ENCODE measurements at places on chromosomes 6 and 20.

GRCh38 chr6:118306392-118307238 is 241.5 kb upstream of the PLN start:
- no peak for DNase-seq

DNA sequence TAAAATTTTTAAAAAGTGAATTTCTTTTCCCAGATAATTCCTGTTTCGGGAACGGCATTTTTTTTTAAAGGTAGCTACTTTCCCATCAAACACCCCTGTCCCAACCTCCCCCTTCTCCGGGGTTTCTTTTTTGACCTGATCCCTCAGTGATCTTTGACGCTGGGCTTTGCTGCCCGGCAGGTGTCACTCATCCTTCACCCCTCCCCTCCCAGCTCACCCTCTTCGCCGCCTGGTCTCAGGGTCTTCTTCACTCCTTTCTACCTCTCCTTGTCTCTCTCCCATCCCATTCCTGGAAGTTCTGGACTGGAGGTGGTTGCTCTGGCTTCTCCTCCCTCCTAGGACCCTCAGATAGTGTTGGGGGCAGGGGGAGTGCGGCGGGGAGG is 329 bp upstream of the GPR6 start:
- no peak for DNase-seq

GRCh38 chr6:42331019-42331418 is 113.4 kb upstream of the MRPS10 start:
- DNase-seq: no peak

GRCh38 chr20:52011093-52011492 is 180.5 kb downstream of the ZFP64 start:
- no peak for DNase-seq

DNA sequence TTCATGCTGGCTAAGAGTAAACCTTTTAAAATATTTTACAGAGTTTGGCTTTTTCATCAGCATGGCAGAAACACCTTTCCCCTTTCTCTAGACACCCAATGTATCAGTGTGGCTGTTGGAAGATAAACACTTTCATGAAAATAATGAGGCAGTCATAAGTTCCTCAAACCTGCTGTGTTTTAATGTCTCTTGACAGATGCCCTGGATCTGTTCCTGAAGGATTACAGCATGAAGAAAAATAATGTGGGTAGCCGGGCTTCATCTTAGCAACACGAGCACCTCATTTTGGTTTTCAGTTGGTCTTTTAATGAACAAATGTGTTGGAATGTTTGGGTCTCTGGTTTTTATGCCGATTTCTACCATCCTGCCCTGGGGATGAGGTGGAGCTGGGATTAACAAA is 45.5 kb upstream of the UNC93A start:
- no peak for DNase-seq

GRCh38 chr6:30679765-30680535 is 6.5 kb downstream of the PPP1R18 start:
- no peak for DNase-seq

GRCh38 chr6:2823104-2823850 is 18.4 kb downstream of the SERPINB1 start:
- DNase-seq: no peak

DNA sequence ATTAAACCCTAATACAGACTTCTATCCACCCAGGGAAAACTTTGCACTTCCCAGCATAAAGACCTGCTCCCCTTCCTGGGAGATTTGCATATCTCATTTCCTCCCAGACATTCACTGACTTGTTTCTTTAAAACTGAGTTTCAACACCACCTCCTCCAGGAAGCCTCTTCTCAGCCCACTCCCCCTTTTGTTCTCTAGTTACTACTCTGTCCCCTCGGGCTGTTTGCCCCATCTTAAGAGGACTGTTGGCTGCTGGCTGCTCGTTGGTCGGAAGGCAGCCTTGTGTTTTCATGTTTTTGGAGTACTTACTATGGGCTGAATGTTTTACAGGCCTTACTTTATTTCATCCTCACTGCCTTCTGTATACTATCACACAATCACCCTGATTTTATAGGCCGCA is 6.6 kb downstream of the ARHGAP40 start:
- no peak for DNase-seq

- DNase-seq: no peak
Observed at GRCh38 chr6:5090603-5091002, 5.5 kb downstream of the PPP1R3G start.

DNA sequence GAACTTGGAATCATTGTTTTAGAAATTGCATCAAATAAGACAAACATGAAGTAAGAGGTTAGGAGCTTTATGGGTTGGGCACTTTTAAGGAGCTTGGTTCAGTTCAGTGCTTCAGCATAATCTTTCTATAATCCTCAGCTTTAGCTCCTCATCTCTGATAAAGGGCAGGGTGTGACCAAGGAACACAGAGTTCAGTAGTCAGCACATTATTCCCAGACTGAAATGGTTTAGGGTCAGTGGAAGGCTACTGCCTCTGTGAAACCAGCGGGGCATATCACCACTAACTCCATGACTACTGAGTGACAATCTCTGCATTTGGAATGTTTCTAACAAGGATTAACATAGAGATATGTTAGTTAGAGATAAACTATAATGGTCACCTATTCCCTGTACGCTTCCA is 36.9 kb downstream of the CRYBG1 start:
- no peak for DNase-seq

DNA sequence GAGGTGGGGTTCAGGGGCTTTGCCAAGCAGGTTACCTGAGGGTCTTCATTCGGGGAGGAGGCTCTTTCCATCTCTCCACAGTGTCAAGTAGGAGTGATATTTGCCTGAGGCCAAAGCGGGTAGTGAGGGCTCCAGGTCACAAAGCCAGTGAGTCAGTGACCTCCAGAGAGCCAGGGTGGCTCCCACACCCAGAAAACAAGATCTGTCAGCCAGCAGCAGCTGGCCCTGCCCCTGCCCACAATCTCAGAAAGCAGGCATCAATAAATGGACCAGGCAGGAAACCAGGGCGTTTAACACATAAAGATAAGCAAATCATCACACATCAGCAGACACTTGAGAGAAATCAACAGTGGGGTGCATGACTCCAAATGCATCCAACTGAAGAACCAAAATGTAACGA is 250.8 kb downstream of the CDH26 start:
- DNase-seq: no peak

DNA sequence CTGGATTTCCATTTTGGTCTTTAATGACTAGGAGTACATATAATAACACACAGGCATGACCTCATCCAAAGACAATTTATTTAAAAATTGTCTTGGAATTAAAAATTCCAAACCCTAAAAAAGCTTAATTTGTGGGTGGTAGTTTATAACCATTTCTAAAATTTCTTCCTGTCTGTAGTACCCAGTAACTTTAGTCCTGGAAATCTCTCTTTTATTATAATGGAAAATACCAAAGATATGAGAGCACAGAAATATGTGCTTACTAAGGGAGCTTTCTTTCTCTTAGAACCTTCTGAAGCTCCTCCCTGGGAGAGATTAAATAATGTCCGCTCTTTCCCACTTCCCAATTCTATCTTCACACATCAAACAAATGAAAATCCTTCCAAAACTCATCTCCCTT is 70.5 kb upstream of the PRL start:
- DNase-seq: no peak

DNA sequence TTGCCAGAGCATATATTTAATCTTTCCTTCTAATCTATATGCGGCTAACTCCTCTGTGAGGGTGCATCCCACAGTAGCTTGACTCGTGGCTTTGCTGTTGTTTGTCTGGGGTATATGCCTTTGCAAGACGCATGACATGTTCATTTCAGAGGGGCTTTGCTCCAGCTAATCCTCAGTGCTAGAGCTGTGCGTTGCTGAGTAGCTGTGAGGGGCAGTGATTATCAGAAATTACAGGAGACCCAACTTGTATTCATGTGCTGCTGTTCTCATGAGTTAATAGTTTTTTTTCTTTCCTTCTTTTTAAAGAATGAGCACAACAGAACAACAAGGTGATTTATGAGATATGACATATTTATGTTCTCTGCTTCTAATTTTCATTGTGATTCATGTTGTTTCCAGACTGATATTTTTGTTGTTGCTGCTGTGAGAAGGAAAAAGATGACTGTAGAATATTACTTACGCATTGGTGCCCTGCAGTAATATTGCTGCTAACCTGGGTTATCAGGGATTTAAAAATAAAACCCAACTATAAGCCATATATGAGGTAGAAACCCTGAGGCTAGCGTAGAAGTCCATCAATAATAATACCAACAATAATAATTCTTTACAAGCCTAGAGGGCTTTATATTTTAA is 168.3 kb downstream of the KLHL32 start:
- DNase-seq: no peak

DNA sequence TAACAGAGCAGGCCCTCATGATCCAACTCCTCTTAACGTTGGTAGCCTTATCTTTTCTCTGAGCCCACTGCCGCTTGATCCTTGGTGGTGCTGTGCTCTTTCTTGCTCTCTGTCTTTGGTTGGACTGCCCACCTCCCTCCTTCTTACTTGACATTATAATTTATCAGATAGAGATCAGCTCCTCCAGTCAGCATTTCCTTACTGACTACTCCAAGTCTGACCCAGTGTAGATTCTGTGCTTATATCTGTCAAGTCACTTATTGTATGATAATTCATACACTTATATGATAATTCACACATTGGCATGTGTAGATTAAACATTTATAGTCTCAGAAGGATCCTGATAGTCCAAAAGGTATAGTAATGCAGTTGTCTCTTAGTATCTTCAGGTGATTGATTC is 18.1 kb downstream of the PTPRA start:
- DNase-seq: no peak

GRCh38 chr6:169589699-169590257 is 112.1 kb downstream of the WDR27 start:
- no peak for DNase-seq
